Left renal pelvis (tissue), 4 donors: ENCODE measurements at places on chromosomes 6 and 20. TPM values are rescaled to one million over a fixed set of nuclear protein-coding genes. Genes with fewer than 3 reads are reported as not detected.

GRCh38 chr20:34473262-34473883 lies 42.8 kb upstream of the DYNLRB1 start:
- DNase-seq: no peak

GRCh38 chr6:111113336-111114086 lies 26.2 kb downstream of the SLC16A10 start:
- no peak for DNase-seq

GRCh38 chr6:158152659-158153058 lies 15.4 kb downstream of the SERAC1 start:
- DNase-seq: no peak

- no peak for DNase-seq
Measured at GRCh38 chr20:49575551-49576060, 7.7 kb upstream of the PTGIS start.

DNA sequence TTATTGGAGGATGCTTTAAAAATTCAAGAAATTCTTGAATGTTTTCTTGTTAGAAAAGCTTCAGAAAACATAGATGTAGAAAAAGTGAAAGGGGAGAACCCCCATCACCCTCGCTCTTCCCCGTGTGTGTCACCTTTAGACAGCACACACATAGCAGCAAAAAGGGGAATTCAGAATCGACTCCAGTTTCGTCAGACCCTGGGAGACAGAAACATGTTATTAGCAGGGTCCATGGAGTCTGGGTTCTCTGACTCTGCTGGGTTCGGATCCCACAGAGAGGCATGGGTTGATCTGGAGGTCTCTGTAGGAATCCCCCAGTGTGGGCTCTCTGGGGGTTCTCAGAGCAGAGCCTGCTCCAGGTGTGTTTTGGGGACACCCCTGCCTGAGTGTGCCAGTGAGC lies 43.7 kb downstream of the ARHGAP40 start:
- no peak for DNase-seq

Gene PTGIS
- 36.9 TPM for polyA plus RNA-seq

Gene DPPA5
- polyA plus RNA-seq: not detected

Gene PLCB1
- polyA plus RNA-seq: 48.1 TPM

Gene RHAG
- polyA plus RNA-seq: 0.80 TPM

Gene CRYBG1
- 2.7 TPM for polyA plus RNA-seq

Gene ZNF391
- 15.8 TPM for polyA plus RNA-seq

Gene CHRNA4
- polyA plus RNA-seq: 4.9 TPM
